ENCODE measurements at places on chromosomes 11 and 22. TPM values are rescaled to one million over a fixed set of nuclear protein-coding genes. Genes with fewer than 3 reads are reported as not detected.

TRIM6 gene
- total RNA-seq: 8.6 TPM

NPAS4 gene
- not detected for total RNA-seq

CD3G gene
- not detected for total RNA-seq

PAMR1 gene
- total RNA-seq: 159 TPM

TRIM49 gene
- not detected for total RNA-seq
